ENCODE measurements at places on chromosomes 6 and 20.

DNA sequence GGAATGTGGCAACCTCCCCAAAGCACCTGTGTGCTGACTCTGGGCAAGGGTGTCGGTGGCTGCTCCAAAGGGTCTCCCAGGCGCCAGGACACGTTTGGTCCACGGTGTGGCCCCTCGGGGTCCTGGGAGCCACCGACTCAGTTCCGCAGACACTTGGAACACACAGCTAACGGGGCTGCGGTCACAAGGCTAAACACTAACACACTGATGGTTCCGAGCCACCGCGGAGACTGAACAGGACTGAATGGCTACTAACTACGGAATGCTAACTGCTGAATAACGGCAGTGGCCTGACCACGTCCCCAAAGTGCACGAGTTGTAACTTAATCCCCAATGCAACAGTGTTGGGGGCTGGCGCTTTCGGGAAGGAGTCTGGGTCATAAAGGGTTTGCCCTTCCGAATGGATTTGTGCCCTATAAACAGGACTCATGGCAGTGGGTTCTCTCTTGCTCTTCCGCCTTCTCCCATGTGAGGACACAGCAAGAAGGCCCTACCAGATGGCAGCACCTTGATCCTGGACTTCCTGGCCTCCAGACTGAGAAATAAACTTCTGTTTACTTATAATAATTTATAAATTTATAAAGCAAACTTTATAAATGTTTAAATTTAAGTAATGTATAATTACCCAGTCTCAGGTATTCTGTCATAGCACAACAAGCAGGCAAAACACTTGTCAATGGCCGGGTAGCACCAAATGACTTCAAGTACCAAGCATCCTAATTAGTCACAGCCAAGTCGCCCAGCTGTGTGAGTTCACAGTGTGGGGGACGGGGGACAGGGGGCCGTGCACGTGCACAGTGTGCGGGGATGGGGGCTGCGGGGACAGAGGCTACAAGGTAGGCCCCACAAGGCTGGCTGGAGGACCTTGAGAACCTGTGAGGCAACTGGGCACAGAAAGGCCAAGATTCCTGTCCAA, 2.3 kb upstream of the EEF1A2 start:
- no peak for DNase-seq

DNA sequence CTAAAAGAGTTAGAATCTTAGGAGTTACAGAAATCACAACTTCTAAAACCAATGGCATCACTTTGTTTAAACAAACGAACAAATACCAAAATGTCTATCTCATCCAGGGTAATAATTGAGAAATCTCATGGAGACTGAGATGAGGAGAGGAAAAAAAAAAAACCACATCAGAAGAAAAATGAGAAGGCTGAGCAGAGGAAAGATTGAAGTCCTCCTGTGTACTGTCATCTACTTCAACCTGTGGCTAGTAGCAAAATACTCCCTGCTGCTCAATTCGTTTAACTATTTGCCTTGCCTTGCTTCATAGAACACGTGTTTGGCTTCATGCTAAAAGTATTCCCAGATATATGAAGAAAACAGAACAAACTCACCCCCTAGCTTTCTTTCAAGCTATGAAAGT, 143.7 kb downstream of the PDE10A start:
- no peak for DNase-seq

GRCh38 chr6:151592449-151593159, 98.8 kb downstream of the CCDC170 start:
- DNase-seq: no peak

- no peak for DNase-seq
Measured at GRCh38 chr6:18436341-18436740, 49.2 kb downstream of the RNF144B start.

DNA sequence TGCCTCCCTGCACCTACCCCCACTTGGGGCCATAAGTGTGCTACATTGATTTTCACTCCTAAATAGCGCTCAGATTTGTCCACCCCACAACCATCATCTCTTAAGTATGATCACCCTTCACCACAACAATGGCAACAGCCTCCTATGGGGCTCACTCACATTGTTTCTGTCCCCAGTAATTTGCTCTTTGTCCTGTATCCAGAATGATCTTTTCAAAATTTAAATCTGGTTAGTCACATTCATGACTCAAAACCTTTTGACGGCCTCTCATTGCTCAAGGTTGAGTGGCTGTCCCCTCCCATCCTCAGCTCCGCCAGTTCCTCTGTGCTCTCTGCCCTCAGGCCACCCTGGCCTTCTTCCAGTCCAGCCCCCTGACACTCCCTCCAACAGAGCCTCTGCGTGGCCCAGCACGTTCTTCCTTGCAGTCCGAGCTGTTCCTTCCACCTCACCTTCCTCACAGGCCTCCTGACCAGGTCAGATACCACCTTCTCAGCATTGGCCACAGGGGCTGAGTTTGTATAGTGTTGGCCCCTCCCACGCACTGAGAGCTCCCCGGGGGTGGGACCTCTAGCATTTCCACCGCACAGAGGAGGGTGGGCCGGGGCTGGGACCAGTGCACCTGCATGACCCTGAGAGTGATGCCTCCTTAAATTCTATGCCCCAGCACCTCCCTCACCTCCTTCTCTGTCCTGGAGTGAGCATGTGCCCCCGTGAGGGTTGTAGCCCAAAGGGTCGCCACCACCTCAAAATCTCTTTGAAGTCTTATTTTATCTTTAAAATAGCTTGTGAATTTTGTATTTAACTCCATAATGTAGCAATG, 2.4 kb upstream of the PPP1R3G start:
- no peak for DNase-seq
